ENCODE measurements at places on chromosomes 5 and 9.

DNA sequence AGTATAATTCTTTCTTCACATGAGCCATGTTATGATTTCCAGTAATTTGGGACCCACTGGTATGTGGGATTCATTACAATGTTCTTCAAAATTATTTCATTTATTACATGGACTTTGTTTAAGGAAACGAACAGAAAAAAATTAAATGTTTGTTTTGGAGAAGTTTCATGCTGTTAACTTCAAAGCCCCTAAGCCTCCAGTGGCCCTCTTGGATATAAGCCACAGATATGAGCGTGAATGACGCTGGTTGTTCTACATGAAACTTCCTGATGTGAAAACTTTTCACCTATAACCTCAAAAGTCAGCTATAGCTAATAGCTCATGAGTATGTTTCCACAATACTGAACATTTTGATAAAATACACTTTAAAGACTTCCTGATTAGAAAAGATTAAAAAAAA lies 334.2 kb downstream of the PDE4D start:
- no peak for DNase-seq

DNA sequence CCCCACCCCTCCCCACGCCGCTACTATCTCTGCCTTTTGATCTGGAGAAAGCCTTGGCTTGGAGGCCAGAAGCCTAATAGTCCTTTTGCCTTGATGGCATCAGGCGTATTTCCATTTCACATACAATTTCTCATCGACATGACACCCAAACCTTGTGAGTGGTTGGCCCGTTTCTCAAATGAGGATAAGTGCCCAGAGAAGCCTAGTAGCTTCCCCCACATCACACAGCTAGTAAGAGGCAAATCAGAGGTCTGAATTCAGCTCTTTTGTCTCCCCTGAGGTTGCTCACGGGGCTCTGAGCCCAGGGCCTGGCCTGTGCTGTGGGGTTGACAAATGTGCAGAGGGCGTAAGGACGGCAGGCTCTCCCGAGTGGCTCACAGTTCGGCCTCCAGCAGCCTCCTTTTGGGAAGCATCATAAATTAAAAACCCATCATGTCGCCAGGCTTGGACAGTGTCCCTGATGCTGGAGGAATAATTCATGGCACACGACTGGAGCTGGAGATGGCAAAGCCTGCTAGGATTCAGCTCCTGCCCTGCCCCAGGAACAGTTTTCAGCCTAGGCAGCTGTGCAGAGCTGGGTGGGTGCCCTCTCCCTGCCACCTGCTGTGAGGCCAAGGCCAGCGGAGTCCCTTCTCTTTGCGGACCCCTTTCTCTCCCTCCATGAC lies 263.8 kb downstream of the NSG2 start:
- DNase-seq = no peak

DNA sequence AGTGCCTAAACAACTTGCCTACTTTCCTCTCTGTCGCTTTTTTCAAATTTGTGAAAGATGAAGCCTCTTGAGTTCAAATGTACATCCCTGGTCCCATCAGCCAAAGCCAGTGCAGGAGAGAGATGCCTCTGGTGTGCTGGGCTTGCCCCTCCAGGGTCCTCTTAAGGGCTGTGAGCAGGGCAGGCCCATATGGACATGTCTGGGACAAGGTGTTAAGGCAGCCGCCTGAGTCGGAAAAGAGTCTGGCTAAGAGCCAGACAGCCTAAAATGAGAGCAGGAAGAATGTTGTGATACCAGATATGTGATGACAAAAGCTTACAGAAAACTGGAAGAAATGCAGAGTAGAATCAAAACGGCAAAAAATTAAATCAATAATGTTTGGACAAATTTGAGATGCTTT lies 72.5 kb downstream of the APTX start:
- no peak for DNase-seq

DNA sequence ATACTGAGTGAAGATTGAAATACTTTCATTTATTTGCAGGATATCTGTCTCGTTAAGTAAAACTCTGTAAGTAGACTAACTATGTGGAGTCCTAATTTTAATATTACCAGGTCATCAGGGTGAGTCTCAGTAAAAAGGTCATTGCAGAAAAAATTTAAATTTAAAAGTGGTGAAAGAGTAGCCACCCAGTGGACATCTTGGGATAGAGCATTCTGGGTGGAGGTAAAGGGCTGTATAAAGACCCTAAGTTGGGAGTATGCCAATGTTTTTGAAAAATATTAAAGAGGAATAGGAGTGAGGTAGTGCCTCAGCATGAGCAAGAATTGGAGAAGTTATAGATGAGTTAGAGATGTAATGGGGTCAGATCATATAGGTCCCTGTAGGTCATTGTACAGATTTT lies 145.5 kb downstream of the HMHB1 start:
- DNase-seq = no peak

DNA sequence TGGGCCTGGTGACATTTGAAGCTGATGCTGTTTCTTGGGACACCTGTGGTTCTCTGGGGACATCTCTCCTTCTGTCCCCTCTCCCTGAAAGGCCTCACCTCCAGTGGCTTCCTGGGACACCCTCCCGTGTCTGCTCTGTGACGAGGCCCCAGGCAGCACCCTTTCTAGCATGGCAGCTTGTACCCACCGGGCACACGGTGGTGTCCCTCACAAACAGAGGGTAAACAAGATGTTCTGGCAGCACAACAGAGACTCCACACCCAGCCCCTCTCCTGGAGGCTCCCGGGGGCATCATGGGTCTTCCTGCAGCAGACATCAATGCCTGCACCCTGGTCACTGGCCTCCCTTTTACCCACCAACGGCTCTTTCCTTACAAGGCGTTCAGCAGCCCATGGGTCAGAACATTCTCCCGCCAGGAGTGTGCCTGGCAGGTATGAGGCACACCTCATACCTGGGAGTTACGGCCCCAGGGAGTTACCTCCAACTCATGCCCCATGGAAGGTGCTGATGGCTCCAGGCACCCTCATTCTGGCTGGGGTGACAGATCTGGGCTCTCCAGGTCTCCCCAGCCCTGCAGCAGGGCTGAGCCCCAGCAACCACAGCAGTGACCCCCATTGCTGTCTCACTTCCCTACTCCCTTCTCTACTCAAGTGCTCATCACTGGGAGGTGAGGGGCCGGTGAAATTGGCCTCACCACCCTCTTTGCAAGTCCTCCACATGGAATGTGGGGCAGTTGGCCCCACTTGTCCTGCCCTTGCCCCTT lies 51.1 kb downstream of the BARX1 start:
- DNase-seq = no peak

Measured in NB4 (cell line).